ENCODE measurements at places on chromosomes 1 and 21.
A peak's percentile ranks its signal among the peaks of the same experiment; 100 is the strongest.

DNA sequence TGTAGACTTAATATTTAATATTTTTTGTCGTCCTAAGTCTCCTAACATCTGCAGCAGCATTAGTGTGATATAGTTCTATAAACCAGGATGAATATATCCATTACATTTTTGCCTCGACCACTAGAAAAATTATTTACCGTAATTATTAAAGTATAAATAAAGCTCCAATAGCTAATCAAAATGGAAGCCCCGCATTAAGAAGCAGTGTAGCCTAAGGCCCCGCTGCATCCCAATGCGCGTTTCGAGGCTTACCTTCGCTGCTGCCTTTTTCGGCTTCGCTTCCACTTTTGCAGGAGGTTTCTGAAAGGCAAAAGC is 891 bp downstream of the HMGN1 start:
- DNase-seq = no peak

DNA sequence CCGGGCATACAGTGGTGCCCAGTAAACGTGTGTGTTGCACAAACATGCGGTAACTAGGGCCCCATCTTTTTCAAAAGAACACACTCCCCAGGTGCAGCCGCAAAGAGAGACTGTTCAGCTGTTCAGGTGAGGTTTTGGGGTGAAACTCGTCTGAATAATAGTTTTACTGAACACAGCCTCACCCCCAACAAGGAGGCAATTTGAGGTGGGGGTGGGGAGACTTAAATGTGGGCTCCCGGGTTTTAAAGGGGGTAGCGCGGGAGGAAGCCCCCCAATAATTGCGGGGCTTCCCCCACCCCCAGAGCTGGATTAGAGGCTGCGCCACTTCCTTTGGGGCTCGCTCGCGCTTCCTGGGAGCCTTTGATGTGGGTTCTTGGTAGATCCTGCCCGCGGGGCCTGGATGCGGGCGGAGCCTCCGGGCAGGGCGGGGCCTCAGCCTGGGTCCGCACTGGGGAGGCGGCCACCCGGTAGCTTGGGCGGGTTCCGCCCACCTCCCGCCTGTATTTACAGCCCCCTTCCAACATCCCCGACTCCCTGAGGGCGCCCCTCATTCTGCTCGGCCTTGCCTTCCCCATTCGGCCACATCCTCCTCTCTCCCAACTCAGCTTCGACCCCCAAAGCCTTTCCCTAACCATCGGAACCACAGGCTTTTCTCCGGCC is 6.4 kb upstream of the EPHA2 start:
- DNase-seq = peak; percentile 38

GRCh38 chr1:183281039-183281438 is 95.0 kb downstream of the LAMC2 start:
- no peak for DNase-seq

DNA sequence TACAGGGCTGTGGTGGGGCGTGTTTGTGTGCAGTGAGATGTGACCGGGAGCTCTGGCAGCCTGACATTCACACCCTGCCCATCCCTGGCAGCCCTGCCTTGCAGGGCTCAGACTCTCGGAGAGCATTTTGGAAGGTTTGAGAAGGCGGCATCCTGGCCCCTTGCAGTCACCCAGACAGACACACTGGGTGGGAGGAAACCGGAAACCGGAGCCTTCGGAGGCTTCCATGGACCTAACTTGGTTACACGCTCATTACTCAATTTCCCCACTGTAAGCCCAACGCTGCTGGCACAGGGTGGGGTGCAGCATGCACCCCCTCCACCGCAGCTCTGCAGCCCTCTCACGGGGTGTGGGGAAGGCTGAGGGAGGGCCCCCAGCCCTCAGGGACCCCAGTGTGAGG is 22.2 kb upstream of the RSPO1 start:
- no peak for DNase-seq

DNA sequence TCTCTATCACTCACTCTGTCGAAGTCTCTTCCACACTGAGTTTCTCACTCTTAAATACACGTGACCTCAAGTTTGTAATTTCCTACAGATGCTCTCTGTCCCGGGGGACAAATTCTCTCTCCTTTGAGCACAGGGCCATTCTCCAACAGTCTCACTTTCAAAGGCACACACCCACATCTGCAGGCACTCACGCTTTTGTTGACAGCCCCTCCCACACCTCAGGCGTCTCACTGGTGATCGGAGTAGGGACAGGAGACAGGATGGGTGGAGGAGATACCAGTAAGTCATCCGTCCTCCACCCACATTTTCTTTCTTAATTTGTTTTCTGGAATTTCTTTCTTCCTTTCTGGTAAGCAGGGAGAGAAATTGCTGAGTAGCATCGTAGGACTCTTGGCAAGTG is 40.6 kb upstream of the GREM2 start:
- DNase-seq = no peak

GRCh38 chr1:95790136-95790535 is 556.1 kb downstream of the RWDD3 start:
- no peak for DNase-seq

GRCh38 chr1:38217316-38217715 is 170.7 kb upstream of the POU3F1 start:
- no peak for DNase-seq

- no peak for DNase-seq
Observed at GRCh38 chr1:224509907-224510306, 75.3 kb upstream of the WDR26 start.

DNA sequence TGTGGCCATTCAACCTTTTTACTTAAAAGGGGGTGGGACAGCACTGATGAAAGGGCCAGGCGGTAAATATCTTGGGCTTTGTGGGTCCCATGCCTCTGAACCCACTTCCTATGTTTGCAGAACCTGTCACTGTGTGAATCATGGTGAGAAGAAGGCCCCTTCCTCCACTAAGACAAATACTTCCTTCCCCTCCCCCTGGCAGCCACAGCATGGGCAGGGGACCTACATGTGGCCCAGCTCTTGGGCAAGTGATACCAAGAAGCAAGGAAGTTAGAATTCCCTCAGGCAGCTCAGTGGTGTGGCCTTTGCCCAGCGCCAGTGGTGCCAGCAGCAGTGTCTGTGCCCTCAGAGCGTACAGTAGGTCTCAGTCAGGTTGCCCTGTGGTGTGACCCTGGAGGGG is 168.6 kb downstream of the TRIM33 start:
- no peak for DNase-seq

DNA sequence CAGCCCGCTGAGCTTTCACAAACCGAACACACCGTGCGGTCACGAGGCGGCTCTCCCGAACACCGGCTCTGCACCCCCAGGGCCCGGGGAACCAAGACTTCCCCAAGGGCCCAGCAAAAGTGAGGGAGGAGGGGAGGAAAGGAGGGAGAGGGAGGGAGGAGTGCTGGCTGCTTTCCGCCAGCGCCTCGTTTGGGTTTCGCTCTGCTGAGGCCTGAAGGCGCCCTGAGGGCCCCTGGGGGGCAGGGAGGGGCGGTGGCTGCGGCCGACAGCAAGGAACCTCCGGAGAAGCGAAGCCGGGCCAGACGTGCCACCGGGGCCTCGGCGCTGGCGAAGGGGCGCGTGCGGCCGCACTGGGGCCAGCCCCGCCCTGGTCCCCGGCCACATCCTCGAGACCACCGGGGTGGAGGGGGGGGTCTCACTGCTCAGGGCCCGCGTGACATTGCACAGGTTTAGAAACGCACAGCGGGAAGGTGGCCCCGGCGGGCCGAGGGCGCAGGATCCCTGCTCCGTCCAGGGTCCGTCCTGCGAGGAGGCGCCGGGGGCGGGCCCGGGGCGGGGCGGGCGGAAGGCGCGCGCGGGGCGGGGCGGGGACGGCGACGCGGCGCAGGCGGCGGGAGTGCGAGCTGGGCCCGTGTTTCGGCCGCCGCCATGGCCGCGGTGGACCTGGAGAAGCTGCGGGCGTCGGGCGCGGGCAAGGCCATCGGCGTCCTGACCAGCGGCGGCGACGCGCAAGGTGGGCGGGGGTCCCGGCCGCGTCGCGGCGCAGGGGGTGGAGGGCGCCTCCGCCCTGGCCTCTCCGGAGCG is at the start of gene PFKL:
Gene PFKL, plus strand, starts transcription at position 596 of the 804 bp plus-strand sequence. Its CDS starts 53 bp downstream, at position 649.
- peak; percentile 42 for DNase-seq

- DNase-seq = no peak
Observed at GRCh38 chr1:109816175-109816811, 52.6 kb upstream of the EPS8L3 start.

- DNase-seq = no peak
Observed at GRCh38 chr1:159839116-159839849, 12.6 kb downstream of the SLAMF8 start.

- no peak for DNase-seq
Observed at GRCh38 chr1:3384407-3384806, 70.1 kb upstream of the ARHGEF16 start.

GRCh38 chr1:169708647-169709046 is 2.8 kb downstream of the SELL start:
- DNase-seq = no peak

DNA sequence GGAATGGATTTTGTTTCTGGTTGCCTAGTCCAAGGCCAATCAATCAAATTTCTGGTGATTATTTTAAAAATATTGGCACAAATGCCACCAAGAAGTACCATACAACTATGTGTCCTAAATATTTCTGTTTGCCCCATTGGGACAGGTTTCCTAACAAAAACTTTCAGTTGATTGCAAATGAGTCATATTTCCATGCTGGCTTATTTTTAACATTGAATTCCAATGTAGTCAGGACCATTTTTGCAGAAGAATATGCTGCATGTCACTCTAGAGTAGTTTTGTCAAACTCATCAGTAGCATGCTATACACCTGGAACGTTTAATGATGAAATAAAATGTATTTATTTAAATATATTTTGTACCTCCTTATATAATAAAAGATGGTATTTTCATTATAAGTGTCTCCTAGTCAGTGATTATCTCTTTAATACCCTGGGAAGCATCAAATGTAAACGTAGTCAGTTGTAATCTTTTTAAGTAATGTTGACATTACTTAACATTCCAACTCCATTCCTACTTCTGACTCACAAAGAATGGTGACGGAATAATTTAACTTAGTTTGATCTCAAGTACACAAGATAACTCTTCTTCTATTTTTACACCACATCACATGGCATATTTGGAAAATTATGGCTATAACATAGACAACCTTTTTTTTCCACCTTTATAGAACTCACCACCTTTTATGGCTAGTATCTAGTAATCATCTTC is 39.0 kb upstream of the USH2A start:
- DNase-seq = no peak

DNA sequence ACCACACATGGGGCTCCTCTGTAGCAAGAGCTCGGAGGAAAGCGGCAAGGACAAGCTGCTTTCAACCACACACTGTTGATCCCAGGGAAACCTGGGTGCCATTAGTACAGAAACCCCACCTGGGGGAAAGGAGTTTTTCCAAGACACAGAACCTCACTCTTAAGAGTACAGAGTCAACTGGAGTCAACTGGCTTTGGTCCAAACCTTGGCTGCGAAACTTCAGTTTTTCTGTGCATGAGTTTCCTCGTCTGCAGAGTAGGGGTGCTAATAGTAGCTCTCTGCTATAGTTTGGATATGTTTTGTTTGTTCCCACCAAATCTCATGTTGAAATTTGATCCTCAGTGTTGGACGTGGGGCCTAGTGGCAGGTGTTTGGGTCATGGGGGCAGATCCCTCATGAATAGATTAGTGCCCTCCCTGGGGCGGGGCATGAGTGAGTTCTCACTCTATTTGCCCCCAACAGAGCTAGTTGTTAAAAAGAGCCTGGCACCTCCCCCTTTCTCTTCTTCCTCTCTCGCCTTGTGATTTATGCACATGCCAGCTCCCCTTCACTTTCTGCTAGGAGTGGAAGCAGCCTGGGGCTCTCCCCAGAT is 161.1 kb downstream of the PIGK start:
- no peak for DNase-seq

DNA sequence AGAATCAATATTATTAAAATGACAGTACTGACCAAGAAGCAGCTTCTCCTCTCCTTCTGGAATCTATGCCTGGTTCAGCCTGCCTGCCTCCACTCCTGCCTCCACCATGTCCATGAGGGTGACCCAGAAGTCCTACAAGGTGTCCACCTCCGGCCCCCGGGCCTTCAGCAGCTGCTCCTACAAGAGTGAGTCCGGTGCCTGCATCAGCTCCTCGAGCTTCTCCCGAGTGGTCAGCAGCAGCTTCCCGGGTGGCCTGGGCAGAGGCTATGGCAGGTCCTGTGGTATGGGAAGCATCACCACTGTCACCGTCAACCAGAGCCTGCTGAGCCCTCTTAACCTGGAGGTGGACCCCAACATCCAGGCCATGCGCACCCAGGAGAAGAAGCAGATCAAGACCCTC is 822.4 kb upstream of the NEGR1 start:
- DNase-seq = no peak

DNA sequence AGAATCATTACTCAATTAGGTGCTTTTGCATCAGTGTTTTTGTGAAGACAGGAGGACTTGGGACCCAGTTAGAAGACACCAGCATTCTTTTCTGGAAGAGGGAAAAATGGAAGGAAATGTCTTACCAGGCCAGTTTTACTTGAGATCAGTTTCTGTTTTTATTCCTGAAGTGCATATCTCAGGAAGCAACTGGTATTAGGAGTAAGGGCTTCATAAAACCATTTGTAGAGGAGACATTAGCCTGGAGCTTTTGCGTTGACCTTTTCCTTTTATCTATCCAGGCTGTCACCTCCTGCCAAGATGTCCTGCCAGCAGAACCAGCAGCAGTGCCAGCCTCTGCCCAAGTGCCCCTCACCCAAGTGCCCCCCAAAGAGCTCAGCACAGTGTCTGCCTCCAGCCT is at the start of gene LCE3B:
Gene LCE3B, plus strand, starts transcription at position 301 of the 400 bp plus-strand sequence. Its CDS starts 0 bp downstream, at position 301.
- no peak for DNase-seq

DNA sequence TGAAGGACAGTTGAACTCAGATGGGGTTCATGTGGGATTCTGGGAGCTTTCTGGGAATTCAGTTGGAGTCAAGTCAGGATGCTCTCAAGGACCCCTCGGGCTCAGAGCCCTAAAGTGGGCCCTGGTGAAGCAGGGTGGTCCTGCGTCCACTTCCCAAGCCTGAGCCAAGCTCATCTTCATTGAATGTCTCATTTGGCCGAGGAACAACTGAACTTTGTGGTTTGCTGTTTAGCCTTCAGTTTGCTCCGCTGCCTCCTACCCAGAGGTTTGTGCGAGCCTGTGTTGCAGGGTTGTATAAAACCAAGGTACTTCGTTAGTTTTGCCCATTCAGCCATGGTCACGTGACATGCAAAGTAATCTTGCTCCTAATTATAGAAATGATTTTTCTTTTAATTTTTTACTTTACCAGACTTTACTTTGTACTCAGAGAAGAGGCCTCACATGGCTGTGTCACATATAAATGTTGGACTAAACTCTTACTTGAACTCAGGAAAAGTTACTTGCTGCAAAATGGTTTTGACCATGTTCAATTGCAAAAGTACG is 49.7 kb downstream of the B3GALT5 start:
- DNase-seq = no peak

- no peak for DNase-seq
Observed at GRCh38 chr1:61626816-61627215, 98.1 kb downstream of the TM2D1 start.

GRCh38 chr21:31490443-31490842 is 146.4 kb upstream of the TIAM1 start:
- DNase-seq = no peak

GRCh38 chr1:230686747-230687146 is 27.2 kb downstream of the AGT start:
- DNase-seq = no peak

GRCh38 chr1:183385340-183386144 is 32.6 kb downstream of the NMNAT2 start:
- no peak for DNase-seq

DNA sequence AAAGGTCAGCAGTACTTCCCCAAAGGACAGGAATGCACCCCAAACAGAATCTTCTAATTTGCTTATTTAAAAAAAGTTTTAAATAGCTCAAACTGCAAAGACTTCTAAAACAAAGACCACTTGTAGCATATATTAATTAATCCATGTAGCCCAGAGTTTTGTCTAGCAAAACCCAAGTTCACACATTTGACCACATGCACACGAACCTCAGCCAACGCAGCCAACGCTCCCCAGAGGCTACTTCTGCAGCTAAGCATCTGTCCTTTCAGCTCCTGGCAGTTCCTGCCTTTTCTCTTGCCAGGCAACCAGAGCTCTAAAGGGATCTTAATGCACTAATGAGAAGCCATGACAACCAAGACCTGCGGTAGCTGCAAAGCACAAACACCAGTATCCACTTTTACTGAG is 89.6 kb downstream of the RERE start:
- DNase-seq = no peak

Data from activated gamma-delta T cell (primary cell).